Stimulated activated naive CD4-positive, alpha-beta T cell (primary cell): ENCODE measurements at places on chromosomes 5 and 9.
A peak's percentile ranks its signal among the peaks of the same experiment; 100 is the strongest.

- peak; percentile 81 for DNase-seq
Measured at GRCh38 chr9:131500377-131500776, 2.3 kb upstream of the POMT1 start.

- DNase-seq, result no peak
Measured at GRCh38 chr9:691825-692400, 149.6 kb upstream of the DMRT1 start.

GRCh38 chr5:78361631-78361993 lies 1.2 kb downstream of the SCAMP1 start:
- DNase-seq, result no peak

- no peak for DNase-seq
Measured at GRCh38 chr9:21028466-21028865, 3.0 kb downstream of the HACD4 start.

- DNase-seq, result no peak
Measured at GRCh38 chr9:21585756-21586752, 103.9 kb upstream of the IFNE start.

DNA sequence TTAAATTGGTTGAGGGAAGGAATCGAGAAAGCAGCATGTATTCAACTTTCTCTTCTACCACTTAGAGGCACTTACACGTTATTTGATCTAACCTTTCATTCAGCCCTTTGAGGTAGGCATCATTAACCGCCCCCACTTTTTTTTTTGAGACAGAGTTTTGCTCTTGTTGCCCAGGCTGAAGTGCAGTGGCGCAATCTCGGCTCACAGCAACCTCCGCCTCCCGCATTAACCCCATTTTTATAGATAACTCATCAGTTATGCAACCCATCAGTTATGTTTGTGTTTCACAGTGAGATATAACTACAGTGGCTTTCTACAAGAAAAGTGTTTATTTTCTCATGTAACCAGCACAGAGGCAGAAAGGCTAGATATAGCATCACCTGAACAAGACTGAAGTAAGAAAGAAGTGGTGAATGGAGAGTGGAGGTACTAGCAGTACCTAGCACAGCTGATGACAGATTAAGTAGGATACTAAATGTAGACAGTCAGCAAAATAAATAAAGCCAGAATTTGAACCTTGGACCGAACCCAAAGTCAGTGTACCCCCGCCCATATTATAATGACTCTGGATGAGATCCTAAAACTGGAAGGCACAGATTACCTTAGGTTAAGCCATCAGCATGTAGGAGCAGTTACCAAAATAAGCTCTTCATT lies 91.2 kb downstream of the PJA2 start:
- DNase-seq, result no peak

DNA sequence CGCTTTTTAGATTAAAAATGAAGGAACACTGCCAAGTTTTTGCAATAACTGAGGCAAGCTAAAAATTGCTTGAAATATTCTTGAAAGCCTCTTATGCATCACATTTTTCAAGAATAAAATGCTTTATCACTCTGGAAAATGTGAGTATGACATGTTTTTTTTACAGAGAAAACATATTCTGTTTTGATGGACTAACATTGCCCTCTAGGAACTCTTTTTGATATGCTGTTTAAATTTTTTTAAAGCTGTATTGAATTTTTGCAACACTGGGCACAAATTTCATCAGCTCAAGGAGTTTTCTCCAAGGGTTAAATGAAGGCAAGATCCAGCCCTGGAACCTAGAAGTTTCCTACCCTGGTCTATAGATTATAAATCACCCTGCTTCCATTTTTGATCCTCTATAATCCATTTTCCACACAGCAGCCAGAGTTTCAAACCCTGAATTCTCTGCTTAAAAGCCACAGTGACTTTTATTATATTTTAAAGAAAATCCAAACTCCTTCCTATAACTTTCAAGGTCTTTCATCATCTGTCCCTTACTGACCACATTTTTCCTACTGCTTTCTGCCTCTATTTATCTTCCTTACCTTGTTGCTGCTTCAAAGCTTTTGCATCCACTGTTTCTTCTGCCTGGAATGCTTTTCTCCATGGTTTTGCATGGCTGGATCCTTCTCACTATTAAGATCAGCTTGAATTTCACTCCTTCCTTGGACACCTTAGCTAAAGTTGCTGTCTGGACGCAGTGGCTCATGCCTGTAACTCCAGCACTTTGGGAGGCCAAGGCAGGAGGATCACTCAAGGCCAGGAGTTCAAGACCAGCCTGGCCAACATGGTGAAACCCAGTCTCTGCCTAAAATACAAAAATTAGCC lies 60.9 kb downstream of the IL31RA start:
- DNase-seq, result no peak

DNA sequence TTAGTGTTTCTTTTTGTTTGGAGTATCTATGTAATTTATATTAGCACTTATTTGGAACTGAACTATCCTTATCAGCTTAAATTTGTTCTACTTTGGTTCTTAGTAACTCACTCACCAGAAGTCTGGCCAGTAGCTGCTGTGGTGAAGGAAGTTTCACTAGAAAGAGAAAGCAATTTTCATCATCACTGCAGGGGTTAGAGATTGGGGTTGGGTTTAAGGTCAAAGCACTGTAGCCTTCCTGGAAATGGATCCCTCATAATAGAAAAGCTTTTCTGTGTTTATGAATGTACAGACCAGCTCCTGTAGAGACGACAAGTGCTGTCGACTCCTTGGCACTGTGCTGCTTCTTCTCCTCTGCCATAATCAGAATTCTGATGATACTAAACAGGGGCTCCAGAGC lies 22.2 kb downstream of the MROH2B start:
- no peak for DNase-seq

- DNase-seq, result no peak
Measured at GRCh38 chr9:28841775-28842174, 1268.5 kb upstream of the C9orf72 start.

GRCh38 chr5:43680286-43680685 lies 77.3 kb downstream of the NNT start:
- DNase-seq, result no peak

DNA sequence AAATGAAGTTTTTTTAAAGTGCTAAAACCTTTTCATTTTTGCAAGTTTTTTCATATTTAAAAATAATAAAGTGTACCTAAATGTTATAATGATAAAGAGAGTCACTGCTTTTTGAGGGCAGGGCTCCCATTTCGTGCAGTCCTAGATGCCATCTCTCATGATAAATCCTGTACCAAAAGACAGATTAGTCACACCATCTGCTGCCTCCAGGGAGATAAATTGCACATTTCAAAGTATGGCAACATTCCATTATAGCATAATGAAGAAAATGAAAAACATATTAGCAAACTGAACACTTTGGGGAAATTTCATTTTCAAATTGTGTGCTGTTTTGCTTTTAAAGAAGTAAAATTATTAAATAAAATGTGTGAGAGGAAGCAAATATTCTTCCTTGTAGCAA lies 257.2 kb downstream of the KIAA0825 start:
- no peak for DNase-seq

DNA sequence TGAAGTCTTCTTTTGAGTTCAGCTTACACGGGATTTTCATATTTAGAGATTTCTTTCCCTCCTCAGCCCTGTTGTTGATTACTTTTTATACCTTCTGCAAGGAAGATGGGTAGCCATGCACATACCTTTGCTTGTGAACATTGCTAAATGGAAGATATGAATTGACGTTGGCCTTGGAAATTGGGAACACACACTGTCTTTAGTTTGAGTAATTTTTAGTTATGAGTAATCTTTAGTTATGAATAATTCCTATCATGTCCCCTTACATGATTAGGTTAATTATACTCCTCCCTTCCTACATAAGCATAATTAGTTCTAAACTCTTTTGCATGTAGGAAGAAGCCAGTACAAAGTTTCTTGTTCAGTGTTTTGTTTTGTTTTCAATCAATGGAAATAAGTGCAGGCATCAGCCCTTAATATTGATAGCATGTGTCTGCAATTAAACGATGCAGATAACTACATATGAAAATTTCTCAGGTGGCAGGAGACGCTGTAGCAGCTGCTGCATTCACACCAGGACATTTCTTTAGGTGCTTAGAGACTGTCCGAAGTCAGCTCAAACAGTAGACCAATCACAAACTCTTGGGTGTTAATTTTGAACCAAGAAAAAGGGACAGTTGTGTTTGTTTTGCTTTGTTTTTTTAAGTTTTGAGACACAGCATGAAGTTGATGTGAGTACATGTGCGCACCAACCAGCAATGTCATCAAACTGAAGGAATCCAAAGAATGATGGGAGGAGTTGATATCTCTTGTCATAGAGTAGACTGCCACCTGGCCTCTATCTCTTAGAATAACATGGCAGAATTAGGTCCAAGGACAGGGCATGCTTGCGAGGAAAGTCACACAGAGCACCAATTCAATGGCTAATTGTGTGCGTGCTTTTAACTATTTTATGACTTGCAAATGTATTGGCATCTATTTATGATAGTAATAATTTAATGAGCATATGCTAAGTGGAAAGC lies 51.4 kb downstream of the SMARCA2 start:
- no peak for DNase-seq

DNA sequence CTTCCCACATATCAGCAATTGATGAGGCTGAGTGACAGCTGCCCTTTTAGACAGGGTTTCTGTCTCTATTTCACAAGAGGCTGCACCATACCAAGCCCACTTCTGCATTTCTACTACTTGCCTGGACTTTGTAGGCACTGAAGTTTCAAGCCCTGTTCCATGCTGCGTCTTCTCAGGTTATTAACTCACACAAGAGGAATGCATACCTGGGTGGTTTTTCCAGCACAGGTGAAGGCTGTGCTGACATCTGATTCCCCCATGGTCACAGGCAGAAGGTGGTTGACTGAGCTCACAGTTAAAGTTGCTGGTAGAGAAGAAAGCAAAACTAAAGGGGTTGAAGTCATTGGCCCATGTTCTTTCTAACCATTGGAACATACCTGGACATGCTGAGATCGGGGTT lies 86.6 kb downstream of the MAMDC2 start:
- no peak for DNase-seq

- DNase-seq, result no peak
Measured at GRCh38 chr5:400282-401145, 42.5 kb upstream of the EXOC3 start.

GRCh38 chr5:51829691-51830090 lies 446.4 kb downstream of the ISL1 start:
- no peak for DNase-seq

- no peak for DNase-seq
Measured at GRCh38 chr9:130857864-130858738, 23.0 kb downstream of the ABL1 start.

GRCh38 chr9:95736370-95736769 lies 139.1 kb upstream of the ERCC6L2 start:
- no peak for DNase-seq

- no peak for DNase-seq
Measured at GRCh38 chr5:78293851-78294247, 649 bp downstream of the AP3B1 start.

DNA sequence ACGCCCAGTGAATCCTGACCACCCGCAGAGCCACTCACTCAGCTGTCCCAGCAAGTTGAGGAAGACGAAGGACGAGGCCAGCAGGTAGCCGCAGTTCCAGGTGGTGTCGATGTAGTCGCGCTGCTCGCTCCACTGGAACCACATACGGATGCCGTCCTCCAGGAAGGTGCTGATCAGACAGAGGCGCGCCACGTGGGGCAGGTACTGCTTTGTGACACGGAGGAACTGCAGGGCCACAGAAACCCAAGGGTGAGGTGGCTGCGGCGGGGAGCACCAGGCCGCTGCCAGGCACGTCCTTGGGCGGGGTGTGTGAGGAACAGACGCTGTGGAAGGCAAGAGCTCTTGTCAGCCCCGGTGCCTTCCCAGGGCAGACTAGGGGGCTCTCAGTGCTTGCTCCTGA lies 8.6 kb downstream of the SURF4 start:
- DNase-seq, result no peak

DNA sequence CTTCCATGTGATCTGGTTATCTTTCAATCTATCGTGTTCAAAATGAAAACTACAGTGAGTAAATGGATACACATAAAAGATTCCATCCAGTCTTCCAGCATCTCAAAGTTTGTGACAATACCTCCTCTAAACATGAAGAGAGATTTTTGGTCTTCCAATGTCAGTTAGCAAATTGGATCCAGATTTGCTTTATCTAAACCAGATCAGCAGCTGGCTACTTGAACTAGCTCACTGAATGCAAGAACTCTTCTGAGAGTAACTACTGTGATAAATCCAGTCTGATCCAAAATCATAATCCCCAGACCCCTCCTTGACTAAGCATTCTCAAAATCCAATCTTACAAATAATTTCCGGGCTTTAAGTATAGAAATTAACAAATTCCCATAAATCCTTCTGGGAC lies 2177.9 kb upstream of the C9orf72 start:
- no peak for DNase-seq

GRCh38 chr9:118729981-118730380 lies 639.3 kb downstream of the BRINP1 start:
- DNase-seq, result no peak

GRCh38 chr9:100063185-100063584 lies 35.6 kb downstream of the ERP44 start:
- no peak for DNase-seq

GRCh38 chr9:97809666-97810344 lies 43.2 kb upstream of the FOXE1 start:
- no peak for DNase-seq

DNA sequence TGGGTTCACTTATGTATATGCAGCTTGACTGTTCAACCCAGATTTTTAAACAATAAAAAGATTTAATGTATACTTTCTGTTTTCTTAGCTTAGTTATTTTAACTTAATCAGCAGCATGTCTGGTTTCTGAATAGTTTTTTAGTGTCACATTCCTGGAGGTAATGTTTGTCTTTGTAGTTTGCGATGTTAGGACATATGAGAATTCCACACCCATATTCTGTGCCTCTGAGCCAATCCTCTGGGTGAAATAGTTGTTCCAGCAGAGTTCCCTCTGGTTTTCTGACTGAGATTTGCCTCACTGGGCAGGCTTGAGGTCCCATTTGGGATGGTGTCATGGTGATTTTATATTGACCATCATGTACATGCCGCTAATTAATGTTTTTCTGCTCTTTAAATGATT lies 48.6 kb downstream of the INIP start:
- DNase-seq, result no peak

GRCh38 chr5:80799041-80799440 lies 144.3 kb upstream of the DHFR start:
- no peak for DNase-seq

- DNase-seq, result no peak
Measured at GRCh38 chr9:95095641-95096355, 221.7 kb downstream of the FANCC start.

DNA sequence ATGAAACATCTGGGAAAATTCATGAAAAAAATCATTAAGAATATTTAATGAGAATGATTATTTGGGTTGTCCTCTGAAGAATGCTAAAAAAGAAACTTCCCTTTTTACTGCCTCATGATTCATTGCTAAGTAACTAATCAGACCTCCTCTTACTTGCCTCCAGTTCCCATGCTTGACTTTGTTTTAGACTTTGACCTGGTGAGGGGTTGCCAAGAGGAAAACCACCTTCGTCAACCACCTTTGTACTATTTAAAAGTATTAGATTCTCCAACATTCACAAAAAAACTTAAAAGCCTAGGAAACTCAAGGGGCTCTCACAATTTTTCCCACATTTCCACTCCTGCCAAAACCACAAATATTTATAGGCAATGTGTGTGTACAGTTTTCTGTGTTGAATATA lies 115.2 kb upstream of the ST8SIA4 start:
- no peak for DNase-seq

GRCh38 chr9:91720751-91721705 lies 229.0 kb downstream of the ROR2 start:
- DNase-seq, result no peak
